Activated CD8-positive, alpha-beta T cell treated with anti-CD3 and anti-CD28 coated beads for 36 hours (primary cell): ENCODE measurements at places on chromosomes 1 and 21. TPM values are rescaled to one million over a fixed set of nuclear protein-coding genes. Genes with fewer than 3 reads are reported as not detected.

- H3K27me3 ChIP-seq, result peaks cover 7% of the 10 kb centered on the region
- H3K4me1 ChIP-seq, result peaks cover 42% of the 10 kb centered on the region
- H3K36me3 ChIP-seq, result no peaks in the 10 kb centered on the region
Observed at GRCh38 chr1:159092036-159092760, 15.6 kb upstream of the AIM2 start.

- no peaks in the 10 kb centered on the region for H3K4me1 ChIP-seq
- DNase-seq, result no peak
- no peak overlapping the region for H3K4me3 ChIP-seq
- no peak overlapping the region for H3K27ac ChIP-seq
Observed at GRCh38 chr1:218785928-218786327, 387.8 kb upstream of the LYPLAL1 start.

DNA sequence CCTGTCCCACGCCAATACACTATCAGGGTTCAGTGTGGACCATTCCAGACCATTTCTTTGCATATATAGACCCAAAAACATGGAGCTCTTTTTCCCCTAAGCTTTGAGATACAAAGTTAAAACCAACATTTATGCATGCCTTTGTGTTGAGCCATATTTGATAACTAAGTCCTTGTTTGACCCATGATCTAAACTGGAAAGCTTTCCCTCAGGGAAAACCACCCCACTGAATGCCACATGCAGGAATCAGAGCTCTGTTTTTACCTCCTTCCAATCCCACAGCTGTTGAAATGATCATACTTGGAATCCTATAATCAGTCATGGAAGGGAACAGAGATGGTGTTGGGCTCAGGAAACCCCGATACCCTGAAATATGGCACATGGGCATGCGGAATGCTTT, 14.8 kb upstream of the SLC45A1 start:
- H3K36me3 ChIP-seq, result no peaks in the 10 kb centered on the region
- no peak for DNase-seq

GRCh38 chr1:240308096-240308495, 216.4 kb downstream of the FMN2 start:
- no peaks in the 10 kb centered on the region for H3K27me3 ChIP-seq
- H3K36me3 ChIP-seq, result no peaks in the 10 kb centered on the region
- no peak overlapping the region for H3K4me3 ChIP-seq
- DNase-seq, result no peak

DNA sequence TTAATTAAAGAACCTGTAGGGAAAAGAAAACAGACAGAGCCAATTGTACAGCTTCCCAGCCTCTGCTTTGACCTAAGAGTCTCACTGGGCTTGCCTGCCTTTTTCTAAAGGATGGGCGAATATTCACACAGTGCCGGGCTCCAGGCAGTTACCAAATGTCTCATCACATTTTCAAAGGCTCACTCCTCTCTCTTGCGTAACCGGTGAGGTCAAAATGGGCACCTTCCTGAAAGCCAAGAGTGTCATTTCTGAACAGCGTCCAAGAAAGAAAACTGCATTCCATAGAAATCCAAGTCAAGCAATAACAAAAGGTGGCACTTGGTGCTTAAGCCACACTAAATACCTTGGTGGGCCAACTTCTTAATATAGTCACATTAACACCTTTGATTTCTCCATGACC, 710 bp upstream of the PALMD start:
- H3K4me3 ChIP-seq, result no peak overlapping the region
- DNase-seq, result no peak
- no peaks in the 10 kb centered on the region for H3K36me3 ChIP-seq
- H3K27me3 ChIP-seq, result peaks cover 15% of the 10 kb centered on the region
- no peak overlapping the region for H3K27ac ChIP-seq

- H3K27ac ChIP-seq, result no peak overlapping the region
- no peak for DNase-seq
- H3K36me3 ChIP-seq, result no peaks in the 10 kb centered on the region
- H3K4me1 ChIP-seq, result peaks cover 3% of the 10 kb centered on the region
- no peak overlapping the region for H3K4me3 ChIP-seq
Observed at GRCh38 chr1:157249739-157250138, 111.5 kb upstream of the ETV3 start.

GRCh38 chr1:207918581-207918980, 7.7 kb upstream of the CD34 start:
- no peak for DNase-seq
- no peaks in the 10 kb centered on the region for H3K36me3 ChIP-seq
- no peak overlapping the region for H3K4me3 ChIP-seq
- peaks cover 16% of the 10 kb centered on the region for H3K27me3 ChIP-seq
- no peaks in the 10 kb centered on the region for H3K4me1 ChIP-seq
- no peak overlapping the region for H3K27ac ChIP-seq

GRCh38 chr1:200153277-200154055, 126.0 kb downstream of the NR5A2 start:
- peak overlapping the region; percentile 93 for H3K27ac ChIP-seq
- peak; percentile 77 for DNase-seq
- H3K27me3 ChIP-seq, result no peaks in the 10 kb centered on the region
- peak overlapping the region; percentile 54 for H3K4me3 ChIP-seq
- peaks cover 49% of the 10 kb centered on the region for H3K4me1 ChIP-seq
- no peaks in the 10 kb centered on the region for H3K36me3 ChIP-seq

- DNase-seq, result no peak
- H3K27ac ChIP-seq, result no peak overlapping the region
- H3K4me3 ChIP-seq, result no peak overlapping the region
- peaks cover 2% of the 10 kb centered on the region for H3K27me3 ChIP-seq
- no peaks in the 10 kb centered on the region for H3K4me1 ChIP-seq
- H3K36me3 ChIP-seq, result no peaks in the 10 kb centered on the region
Observed at GRCh38 chr1:54559771-54560231, 11.8 kb downstream of the ACOT11 start.

GRCh38 chr1:114902343-114902742, 47.7 kb downstream of the SYCP1 start:
- no peak for DNase-seq
- no peak overlapping the region for H3K27ac ChIP-seq
- no peak overlapping the region for H3K4me3 ChIP-seq
- H3K4me1 ChIP-seq, result no peaks in the 10 kb centered on the region
- no peaks in the 10 kb centered on the region for H3K36me3 ChIP-seq

- no peak overlapping the region for H3K4me3 ChIP-seq
- no peak for DNase-seq
- H3K27me3 ChIP-seq, result peaks cover 6% of the 10 kb centered on the region
Observed at GRCh38 chr1:85344256-85344694, 67.8 kb upstream of the BCL10 start.

Gene TMIGD3
- total RNA-seq, result not detected

Gene GJA5
- total RNA-seq, result not detected

Gene PPP1R8
- total RNA-seq, result 54.4 TPM

Gene TMCO4
- total RNA-seq, result 10.8 TPM

Gene DRAXIN
- total RNA-seq, result 0.18 TPM

Gene NFIA
- total RNA-seq, result 1.9 TPM

Gene FCN3
- not detected for total RNA-seq

Gene TSHB
- total RNA-seq, result not detected

Gene C8A
- not detected for total RNA-seq

Gene ACKR1
- total RNA-seq, result not detected

Gene TFF3
- total RNA-seq, result not detected
